ENCODE measurements at places on chromosomes 5 and 9.
A peak's percentile ranks its signal among the peaks of the same experiment; 100 is the strongest.

DNA sequence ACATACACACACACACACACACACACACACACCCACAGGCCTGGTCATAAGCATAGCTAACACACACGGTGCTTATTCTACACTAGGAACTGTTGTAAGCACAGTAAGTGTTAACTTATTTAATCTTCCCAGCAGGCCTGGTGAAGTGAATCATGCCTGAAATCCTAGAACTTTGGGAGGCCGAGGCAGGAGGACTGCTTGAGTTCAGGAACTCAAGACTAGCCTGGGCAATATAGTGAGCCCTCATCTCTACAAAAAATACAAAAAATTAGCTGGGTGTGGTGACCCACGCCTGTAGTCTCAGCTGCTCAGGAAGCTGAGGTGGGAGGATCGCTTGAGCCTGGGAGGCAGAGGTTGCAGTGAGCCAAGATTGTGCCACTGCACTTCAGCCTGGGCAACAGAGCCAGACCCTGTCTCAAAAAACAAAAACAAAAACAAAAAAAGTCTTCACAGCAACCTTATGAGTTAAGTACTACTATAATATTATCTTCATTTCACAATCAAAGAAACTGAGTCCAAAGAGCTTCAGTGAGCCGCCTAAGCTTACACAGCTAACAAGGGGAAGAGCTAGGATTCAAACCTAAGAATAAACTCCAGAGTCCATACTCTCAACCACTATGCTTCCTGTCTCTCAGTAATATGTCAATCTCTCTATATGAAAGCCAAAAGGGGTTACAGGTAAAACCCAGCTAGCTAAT, 2.3 kb downstream of the MEGF9 start:
- DNase-seq = no peak

- DNase-seq = no peak
These were observed 175.8 kb downstream of the DCP2 start for GRCh38 chr5:113152380-113152740.

DNA sequence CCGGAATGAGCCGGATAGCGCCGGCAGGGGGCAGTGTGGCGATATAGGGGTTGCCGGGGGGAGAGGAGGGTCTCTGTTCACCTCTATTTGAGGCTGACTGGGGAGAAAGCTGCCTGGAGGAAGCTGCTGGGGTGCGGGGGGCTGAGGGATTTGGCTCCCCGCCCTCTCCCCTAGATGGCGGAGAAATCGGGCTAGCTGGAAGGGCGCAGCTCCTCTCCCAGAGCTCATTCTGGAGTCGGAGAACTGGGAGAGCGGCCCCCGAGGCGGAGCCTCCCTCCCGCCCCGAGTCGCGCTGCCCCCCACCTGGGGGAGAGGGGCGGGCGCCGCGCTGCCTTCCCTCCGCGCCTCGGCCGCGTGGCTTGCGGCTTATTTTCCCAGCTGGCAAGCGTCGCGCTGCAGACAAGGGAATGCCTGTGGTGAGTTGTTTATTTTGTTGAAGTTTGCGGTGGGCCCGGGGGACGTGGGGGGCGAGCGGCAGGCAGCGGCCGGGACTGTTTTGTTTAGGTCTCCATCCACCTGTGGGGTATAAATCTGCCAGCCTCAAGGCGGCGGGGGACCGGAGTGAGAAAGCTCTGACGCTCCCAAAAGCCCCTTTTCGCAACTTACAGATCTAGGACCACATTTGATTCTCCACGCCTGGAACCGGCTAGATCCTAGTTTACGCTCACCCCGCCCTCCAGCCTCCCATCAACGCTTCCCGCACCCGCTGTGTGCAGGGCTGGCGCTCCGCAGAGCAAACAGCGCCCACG, 4.1 kb upstream of the RGMB start:
- DNase-seq = no peak

DNA sequence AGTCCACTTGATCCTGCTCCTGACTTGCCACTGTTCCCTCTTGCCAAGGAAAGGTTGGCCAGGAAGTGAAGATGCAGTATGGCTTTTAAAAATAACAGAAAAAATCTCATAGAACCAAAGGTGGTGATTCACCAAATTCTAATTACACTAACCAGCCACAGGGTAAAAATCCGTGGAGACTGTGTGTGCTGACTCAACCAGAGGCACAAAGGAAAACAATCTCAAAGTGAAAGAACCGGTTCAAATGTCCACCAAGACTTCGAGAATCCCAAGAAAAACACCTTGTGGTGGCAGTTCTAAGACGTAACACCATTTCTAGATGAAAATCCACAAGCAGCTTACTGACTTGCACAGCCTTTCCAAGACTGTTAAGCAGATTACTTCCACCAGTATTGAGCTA, 279.1 kb downstream of the TLE1 start:
- DNase-seq = no peak

DNA sequence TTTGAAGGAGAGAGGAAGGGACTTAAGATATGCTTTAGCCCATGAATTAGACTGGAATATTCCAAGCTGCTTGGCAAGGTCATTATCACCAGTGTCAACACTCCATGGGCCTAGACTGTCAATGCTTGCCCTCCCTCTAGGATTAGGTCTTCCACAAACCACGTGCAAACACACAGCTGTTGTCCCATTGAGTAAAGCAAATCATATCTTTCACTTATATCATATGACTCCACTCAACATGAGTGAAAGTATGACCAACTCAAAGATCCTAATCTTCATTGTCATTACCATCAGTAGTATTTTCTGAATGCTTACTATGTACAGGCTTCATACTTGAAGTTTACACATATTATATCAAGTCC, 57.0 kb upstream of the GRAMD2B start:
- DNase-seq = no peak

GRCh38 chr5:158466191-158466590, 607.2 kb upstream of the CLINT1 start:
- DNase-seq = no peak

GRCh38 chr9:125747765-125748445, 732 bp downstream of the PBX3 start:
- DNase-seq = peak; percentile 79

DNA sequence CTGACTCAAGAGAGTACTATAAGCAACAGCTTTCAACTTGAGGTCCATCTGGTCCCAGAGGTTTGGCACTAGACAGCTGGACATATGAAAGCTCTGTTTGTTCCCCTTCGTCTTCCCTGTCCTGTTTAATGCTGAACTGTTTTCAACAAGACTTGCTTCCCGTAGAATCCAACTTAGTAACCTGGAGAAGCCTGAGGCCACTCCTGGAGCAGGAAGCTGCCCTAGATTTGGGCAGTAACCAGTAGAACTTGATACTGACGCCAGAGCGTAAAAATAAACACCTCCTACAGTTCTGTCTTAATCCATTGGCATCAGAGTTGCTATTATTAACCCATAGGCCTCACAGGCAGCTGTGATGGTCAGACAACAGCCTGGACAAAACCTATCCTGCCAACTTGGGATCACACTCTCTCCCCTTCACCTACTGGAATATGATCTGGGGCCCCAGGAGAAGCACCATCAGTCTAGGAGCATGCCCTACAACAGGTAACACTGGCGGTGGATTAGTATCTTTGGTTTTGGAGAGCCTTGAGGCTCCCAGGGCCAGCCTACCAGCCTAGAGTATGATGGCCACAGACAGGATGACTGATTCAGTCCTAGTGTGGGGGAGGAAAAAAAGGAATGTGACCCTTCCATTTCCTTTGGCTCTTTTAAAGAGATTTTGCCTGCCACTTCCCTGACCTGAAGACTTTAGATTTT, 29.2 kb downstream of the RUSC2 start:
- no peak for DNase-seq

DNA sequence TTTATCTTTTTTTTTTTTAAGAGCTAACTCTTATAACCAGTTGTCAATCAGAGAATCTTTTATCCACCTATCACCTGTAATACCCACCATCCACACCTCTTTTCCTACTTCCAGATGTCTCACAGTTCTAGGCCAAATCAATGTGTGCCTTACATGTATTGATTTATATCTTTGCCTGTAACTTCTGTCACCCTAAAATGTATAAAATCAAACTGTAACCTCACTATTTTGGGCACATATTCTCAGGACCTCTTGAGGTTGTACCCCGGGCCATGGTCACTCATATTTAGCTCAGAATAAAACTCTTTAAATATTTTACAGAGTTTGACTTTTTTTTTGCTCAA, 404.7 kb upstream of the RORB start:
- no peak for DNase-seq

- DNase-seq = no peak
These were observed 8.6 kb upstream of the SMIM23 start for GRCh38 chr5:171776770-171777759.

DNA sequence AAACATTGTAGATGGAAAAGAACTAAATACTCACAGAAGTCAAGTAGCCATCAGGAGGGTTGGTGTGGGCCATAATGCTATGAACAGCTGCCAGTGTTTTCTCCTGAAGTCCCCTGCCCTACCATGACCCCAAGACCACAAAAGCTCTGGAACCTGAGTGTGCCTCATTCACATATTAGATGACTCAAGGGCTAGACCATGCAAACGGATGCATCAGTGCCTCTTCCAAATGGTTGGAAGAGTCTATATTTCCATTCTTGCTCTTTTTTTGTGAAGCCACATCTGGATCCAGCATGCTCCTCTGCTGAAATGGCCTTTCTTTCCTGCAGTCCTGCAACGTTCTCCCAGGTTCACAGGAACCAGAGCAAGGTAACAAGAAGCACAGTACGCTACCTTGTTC, 136.6 kb upstream of the EPB41L4A start:
- DNase-seq = no peak

GRCh38 chr5:131211669-131212068, 40.9 kb downstream of the LYRM7 start:
- no peak for DNase-seq

- no peak for DNase-seq
These were observed 110.7 kb upstream of the CXCL14 start for GRCh38 chr5:135689506-135689905.

DNA sequence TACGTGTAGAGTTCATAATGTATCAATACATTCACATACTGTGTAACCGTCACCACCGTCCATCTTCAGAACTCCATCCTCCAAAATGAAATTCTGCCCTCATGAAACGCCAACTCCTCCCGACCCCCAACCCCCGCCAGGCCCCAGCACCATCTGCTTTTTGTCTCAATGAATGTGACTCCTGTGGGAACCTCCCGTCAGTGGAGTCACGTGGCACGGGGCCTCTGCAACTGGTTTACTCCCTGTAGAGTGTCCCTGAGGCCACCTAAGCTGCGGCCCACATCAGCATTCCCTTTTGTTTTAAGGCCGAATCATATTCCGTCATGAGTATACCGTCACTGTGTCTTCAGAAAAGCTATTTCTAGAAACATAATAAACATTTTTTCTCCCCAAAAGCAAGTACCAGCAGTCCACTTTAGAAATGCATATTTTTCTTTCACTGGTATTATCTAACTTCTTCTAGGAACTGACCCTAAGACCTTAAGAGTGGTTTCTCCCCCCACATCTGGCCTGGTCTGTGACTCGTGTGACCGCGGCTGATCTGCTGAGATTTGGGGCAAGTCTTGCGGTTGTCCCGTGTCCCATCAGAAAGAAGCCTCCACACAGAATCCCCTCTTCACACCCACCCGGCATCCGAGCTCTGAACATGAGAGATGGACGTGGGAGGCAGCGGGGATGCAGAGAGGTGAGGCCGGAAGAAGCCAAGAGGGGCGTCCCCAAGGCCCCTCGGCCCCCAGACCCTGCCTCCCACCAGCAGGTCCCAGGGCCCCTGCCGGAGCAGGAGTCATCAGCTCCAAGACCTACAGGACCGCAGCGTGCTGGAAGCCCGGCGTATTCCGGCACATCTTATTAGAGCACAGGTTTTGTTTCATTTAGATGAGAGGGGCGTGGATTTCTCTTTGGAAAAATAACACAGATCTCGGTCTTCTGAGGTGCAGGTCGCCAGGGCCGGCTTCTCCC, 38.3 kb downstream of the SLC6A3 start:
- peak; percentile 66 for DNase-seq

DNA sequence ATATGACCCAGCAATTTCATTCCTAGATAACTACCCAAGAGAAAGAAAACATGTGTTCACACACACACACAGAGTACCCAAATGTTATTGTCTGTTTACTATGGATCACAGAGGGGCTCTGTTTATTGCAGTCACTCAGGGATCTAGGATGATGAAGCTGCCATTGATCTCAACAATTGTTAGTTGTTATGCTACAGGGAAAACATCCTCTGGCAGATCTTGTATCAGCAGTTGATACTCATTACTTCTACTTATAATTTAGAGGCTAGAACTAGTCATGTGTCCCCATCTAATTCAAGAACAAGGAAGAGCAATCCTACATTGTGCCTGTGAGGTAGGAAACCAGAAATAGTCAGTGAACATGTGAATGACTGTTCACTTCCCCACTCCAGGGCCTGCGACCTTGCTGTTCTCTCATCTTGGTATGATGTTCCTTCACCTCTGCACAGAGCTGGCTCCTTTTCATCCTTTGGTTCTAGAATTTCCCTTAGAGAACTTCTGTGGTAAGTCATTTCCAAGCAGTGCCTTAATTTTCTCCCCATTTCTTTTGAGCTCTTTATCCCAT, 30.3 kb downstream of the NMUR2 start:
- no peak for DNase-seq

GRCh38 chr9:77534376-77535057, 113.6 kb downstream of the GNA14 start:
- DNase-seq = no peak

GRCh38 chr9:28699632-28700031, 1126.4 kb upstream of the C9orf72 start:
- DNase-seq = no peak

GRCh38 chr5:4991925-4992324, 148.2 kb upstream of the ADAMTS16 start:
- DNase-seq = no peak

- no peak for DNase-seq
These were observed 466.2 kb downstream of the KDM4C start for GRCh38 chr9:7223981-7224380.

DNA sequence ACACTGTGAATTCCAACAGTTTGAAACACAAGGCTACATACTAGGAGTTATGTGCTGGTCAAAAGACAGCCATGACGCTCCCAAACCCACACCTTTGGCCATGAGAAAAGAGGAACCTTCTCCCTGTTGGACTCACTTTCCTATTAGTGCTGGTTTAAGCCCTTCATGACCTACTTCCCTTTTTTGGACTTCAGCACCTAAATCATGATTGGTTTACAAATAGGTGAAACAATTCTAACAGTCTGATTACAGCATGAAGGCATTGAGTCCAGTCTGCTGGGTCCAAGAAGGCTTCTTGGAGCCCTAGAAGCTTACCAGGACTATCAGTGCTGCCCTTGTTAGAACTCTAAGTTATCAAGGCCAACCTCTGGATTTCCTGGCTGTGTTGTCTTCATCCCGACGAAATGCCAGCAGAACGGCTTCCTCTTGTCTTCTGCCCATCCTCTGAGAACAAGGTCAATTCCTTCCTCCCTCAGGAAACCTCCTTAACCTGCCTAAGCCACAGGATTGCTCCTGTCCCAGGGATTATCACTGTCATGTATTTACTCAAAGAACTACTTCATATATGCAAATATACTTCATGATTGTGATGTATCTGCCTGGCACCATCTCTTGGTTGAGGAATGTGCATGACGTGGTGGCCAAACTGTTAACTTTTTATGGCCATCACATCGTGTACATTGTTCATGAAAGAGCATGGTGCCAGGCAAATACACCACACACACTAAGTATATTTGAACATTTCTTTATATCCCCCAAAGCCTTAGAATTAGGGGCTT, 83.6 kb downstream of the ANKH start:
- no peak for DNase-seq
